SK-N-MC (cell line): ENCODE measurements at places on chromosomes 16 and 17.

DNA sequence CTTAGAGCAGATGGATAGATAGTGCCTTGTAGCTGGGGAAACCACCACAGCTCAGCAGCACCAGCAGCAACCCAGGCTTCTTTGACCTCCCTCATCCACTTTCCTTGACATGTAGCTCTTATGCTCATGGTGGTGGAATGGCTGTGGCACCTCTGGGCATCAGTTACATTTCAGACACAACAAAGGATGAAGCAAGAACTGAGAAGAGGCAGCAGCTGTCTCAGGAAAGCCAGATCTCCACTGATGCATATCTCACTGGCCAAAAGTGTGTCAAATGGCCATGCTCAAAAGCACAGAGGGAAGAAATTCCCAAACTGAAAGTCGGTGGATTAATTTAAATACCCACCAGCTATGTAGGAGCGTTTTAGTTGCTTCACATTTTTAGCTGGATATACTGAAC, 671.4 kb upstream of the SALL1 start:
- DNase-seq: no peak

DNA sequence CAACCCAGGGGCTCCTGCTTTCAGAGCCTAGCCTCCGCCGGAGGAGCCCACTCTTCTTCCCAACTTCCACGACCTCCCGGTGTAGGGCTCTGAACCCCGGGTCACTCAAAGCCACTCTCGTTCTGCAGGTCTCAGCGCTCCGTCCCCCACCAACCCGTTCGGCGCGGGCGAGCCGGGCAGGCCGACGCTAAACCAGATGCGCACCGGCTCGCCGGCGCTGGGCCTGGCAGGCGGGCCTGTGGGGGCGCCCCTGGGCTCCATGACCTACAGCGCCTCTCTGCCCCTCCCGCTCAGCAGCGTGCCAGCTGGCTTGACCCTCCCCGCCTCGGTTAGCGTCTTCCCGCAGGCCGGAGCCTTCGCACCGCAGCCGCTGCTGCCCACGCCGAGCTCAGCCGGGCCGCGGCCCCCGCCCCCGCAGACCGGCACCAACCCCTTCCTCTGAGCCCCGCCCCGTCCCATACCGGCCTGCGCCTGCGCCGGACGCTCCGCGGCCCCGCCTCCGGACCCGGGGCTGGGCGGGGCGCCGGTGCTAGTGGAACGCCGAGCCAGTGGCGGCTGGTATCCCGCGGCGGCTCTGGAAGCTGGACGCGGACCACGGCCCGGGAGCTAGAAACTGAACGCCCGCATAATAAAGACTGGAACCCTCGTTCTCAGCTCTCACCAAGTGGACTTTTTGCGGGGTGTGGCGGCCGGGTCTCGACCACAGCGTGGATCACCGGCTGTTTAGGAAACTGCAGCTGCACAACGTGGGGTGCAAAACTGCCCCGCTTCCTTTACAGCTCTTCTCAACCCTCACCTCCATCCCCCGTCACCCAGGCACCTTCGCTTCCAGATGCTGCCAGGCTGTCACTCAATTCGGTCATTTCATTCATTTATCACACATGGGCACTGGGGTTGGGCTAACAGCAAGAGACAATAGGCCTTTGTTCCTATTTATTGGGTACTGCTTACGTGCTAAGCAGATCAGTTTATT, 5.0 kb upstream of the SPATA20 start:
- DNase-seq: no peak

DNA sequence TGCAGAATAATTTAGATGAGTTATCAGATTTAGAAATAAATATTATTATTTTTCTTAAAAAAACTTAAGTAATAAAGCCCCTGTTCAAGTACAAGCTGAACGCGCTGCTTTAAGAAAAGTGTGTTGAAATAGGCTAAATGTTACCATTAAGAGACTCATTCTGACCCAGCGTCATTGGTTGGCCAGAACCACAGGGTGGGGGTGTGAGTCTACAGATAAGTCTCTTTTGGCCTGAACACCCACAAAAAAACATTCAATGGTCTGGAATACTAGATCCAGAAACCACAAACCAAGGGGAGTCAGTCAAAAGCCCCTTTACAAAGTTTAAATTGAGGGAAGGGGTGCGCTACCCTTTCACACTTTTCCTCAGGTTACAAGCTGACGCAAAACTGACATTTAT, 776.1 kb downstream of the KCNJ2 start:
- no peak for DNase-seq

GRCh38 chr17:58308173-58308984, 20.2 kb downstream of the TSPOAP1 start:
- DNase-seq: no peak

DNA sequence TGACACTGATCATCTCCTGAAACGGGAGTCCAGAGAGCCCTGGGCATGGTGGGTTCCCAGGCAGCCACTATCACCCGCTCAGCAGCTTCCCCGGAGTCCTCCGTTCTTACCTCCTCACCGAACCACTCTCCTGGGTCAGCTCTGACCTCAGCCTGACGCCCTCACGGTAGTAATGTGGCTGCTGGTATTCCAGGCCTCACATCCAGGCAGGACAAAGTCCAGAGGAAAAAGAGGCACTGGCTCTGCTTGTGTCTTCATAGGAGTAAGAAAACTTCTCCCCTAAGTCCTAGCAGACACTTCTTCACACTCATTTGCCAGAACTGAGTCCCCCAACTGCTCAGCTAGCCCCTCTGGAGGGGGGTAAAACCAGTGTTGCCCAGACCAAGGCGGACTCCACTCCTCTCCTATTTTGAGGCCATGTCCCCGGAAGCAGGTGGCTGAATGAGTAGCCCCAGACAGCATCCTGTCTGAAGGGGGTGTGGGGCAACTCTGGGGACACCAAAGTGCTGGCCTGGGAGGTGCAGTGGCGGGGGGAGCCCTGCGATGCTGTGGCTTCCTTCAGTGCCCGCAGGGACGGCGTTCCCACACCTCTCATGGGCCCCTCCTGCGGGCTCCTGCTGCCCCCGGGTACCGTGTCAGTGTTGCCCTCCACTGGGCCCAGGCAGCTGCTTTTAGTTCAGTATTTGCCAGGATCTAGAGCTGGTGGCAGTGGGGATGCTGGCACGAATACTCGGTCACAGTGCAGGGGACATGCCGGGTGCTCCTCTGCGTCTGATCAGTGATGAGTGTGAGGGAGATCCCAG, 5.4 kb downstream of the FSCN2 start:
- no peak for DNase-seq

- DNase-seq: no peak
Measured at GRCh38 chr17:269616-270514, 82.7 kb downstream of the RPH3AL start.

GRCh38 chr17:21001111-21001812, 41.5 kb downstream of the USP22 start:
- no peak for DNase-seq

DNA sequence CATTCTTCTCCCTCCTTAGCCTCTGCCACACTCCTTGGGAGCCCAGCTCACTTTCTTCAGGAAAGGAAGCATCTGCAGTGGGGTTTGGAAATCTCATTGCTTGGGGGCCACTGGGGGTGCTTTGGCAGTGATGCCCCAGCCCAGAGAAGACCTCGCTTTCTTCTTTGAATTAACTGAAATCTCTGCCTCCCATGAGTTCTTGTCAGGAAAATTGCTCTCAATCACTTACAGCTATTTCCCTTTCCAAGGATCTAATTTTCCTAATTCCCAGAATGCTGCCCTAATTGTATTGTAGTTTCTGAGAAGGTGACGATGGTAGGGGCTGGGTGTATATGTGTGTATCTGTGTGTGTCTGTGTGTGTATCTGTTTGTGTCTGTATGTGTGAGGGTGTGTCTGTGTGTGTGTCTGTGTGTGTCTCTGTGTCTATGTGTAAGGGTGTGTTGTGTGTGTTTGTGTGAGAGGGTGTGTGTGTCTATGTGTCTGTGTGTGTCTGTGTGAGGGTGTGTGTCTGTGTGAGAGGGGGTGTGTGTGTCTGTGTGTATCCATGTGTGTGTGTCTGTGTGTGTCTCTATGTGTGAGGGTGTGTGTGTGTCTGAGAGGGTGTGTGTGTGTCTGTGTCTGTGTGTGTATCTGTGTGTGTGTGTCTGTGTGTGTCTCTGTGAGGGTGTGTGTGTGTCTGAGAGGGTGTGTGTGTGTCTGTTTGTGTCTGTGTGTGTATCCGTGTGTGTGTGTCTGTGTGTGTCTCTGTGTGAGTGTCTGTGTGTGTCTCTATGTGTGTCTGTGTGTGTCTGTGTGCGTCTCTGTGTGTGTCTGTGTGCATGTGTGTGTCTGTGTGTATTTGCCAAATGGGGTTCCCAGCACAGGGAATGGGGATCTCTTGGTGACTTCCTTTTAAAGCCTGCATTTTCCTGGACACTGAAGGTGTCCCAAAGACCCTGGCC, 83.5 kb upstream of the DNAJA2 start:
- DNase-seq: no peak

DNA sequence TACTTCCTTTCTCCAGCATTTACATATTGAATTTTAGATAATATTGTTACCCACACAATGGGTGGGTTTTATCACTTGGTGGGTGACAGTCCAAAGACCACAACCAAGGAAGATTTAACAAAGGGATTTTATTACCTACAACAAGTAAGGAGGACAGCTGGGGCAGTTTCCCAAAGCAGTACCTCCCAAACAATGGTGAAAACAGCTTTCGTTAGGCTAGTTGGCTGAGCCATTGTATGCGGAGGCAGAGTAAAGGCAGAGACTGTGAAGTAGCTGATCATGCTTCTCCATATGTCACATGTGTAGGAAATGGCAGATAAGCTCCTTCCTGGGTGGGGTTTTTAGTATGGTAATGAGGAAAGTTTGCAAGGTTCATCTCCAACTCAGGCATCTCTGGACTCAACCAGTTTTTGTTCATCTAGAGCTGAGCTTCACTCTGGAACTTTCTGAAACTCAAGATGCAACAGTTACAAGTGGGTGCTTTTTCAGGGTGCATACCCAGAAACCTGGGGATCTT, 104.3 kb upstream of the PSMD7 start:
- no peak for DNase-seq

DNA sequence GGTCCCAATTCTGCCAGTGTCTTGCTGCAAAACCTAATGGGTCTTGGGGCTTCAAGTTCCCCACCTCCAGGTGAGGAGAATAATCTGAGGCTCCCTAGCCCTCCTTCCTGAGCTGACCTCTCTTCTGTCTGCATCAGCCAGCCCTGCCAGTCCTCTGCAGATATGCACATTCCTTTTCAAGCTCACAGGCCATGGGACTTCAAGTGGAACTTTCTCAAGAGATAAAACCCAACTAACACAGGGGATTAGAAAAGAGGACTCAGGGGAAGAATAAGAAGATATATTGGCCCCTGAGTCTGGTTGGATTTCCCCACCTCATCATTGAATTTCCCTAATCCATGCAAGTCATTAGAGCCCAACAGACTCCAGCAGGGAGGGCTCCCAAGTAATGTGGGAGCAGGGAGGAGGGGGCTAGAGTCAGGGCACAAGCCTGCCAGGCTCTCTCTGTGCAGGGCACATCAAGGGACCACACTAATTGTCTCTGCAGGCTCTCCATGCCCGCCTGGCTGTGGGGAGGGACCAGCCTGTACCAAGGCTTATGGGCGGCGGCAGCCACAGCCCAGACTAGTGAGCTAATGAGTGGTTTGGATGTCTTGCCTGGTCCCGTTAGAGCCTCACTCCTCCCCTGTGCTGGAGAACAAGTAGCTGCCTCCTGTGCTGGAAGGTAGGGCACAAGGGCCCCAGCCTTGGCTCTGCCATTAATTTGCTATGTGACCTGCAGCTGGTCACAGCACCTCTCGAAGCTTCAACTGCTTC, 1.2 kb downstream of the KRT14 start:
- no peak for DNase-seq

- no peak for DNase-seq
Measured at GRCh38 chr16:28053461-28053860, 10.1 kb downstream of the GSG1L start.

- no peak for DNase-seq
Measured at GRCh38 chr17:81093619-81094508, 58.9 kb downstream of the BAIAP2 start.

DNA sequence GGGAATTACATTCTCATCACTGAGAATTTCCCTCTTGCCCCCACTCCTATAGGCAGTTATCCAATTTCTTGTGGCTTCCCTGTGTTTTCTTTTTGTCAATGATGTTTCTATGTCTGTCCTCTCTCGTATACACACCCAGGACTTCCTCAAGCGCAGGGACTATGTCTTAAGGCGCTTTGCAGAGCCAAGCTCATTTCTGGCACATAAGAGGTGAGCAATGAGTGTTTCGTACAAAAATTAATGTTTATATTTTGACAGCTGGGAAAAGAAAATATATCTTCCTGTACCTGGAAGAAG, 947 bp downstream of the DDX42 start:
- no peak for DNase-seq

DNA sequence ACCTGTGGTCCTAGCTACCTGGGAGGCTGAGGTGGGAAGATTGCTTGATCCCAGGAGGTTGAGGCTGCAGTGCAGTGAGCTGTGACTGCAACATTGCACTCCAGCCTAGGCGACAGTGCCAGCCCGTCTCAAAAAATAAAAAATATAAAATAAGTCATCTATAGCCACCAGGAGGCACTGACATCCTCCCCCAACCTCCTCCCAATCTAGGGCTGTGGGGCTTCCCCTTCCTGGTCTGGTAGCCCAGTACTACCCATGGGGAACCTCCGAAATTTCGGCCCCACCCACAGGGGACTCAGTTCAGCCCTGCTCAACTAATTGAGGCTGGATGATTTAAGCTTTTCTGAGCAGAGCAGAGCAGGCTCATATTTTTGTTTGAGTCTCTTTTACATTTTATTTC, 3.2 kb downstream of the ZSCAN10 start:
- DNase-seq: no peak

DNA sequence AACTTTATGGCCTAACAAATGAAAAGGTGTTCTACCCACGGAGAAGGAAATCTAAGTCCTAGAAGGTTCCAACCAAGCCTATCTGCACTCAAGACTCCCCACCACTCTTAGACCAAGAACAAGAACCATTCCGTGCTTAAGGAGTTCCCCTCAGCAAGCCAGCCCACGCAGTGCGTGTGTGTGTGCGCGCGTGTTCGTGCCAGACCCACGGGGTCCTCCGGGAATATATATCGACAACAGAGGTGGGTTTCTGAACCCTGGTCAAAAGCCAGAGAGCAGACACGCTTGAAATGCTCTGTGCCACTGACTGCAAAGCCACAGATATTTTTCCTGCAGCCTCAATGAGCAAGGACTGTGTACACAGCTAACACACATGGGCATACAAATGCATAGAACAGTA, 70.7 kb downstream of the SLC39A11 start:
- no peak for DNase-seq

DNA sequence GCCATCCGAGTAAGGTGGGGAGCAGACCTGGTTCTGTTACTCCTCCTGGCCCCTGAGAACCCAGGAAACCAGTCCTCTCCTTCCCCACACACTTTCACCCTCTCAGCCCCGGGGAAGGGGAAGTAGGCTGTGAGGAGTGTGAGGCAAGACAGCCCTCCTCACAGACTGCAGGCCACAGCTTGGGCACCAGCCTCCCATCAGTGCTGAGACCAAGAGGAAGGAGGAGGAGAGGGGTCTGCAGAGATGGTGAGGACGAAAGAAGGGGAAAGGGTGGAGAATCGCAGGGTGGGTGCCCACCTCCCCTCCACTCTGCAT, 7.0 kb downstream of the G6PC3 start:
- no peak for DNase-seq

- DNase-seq: no peak
Measured at GRCh38 chr17:550463-551180, 164.0 kb downstream of the VPS53 start.
